ENCODE measurements at places on chromosomes 3 and 15.

DNA sequence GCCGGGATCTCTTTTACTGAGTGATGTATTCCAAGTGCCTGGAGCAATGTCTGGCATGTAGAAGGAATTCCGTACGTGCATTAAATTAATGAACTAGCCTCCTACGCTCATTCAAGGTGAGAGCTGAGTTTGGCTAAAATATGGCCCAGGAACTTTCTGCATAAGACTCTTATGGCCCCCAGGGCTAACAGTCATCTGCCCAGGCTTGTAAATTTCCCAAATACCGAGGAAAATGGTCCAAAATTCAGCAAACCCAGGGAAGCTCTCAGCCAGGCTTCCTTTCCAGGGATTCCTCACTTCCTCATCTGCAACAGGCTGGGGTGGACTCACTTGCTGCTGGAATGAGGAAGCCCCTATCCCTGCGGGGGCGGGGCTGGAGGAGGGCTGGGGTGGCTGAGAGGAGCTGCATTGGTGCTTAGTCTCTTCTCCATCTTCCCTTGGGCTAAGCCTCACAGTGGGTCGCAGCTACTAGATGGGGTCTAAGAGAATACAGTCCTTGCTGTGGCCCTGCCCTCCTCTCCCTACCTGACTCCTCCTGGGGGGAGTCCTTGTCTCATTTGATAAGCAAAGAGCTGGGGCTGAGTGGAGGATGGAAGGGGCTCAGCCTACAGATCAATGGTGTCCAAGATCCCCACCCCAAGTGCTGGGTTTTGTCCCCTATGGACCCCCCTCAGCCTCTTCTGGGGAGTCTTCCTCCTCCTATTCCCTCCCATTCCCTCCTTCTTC lies 28.5 kb upstream of the APOD start:
- DNase-seq = no peak

GRCh38 chr3:172520301-172520831 lies 2.9 kb downstream of the TNFSF10 start:
- DNase-seq = no peak

DNA sequence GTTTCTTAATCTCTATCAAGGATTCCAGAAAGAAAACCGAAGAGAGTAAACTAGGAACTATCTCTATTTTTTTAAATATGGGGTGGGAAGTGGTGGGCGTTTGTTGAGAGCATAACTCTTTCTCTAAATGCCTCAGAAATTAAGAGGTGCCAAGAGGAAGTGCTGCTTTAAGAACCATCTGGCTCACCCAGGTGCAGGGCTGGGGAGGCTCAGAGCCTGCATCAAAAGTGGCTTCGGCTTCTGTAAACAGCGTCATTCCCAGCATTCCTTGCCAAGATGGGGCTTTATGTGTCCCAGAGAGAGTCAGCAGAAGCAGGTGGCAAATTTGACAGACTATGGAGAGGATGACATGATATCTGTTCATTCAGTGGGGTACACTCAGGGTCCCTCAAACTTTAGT lies 123.3 kb upstream of the BFSP2 start:
- no peak for DNase-seq

DNA sequence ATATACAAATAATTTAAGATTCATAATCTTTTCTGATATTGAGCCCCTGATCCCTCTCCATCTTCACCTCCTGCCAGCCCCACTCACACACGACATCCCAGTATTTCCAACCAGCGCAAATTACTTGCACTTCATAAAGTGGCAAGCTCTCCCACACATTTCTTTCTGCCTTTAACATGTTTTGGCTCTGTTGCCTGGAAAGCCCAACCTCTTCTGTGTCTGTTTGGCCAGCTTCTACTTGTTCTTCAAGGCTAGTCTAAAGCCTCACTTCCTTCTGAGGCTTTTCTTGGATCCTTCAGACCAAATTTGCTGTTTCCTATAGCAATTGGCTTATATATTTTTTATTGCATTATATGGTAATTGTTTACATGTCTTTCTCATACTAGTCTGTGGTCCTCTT lies 5.1 kb upstream of the TM6SF1 start:
- no peak for DNase-seq

GRCh38 chr3:143590660-143591059 lies 257.6 kb downstream of the SLC9A9 start:
- DNase-seq = no peak

- no peak for DNase-seq
These were observed 72.7 kb downstream of the SPSB4 start for GRCh38 chr3:141123677-141124410.

DNA sequence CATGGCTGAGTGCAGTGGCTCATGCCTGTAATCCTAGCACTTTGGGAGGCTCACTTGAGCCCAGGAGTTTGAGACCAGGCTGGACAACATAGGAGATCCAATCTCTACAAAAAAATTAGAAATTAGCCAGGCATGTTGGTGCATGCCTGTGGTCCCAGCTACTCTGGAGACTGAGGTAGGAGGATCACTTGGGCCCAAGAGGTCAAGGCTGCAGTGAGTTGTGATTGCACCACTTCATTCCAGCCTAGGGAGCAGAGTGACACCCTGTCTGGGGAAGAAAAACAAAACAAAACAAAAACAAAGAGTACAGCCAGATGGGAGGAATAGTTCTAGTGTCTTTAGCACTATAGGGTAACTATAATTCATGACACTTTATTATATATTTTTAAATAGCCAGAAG lies 26.2 kb upstream of the COMMD4 start:
- DNase-seq = no peak

- no peak for DNase-seq
These were observed 29.1 kb downstream of the HDAC11 start for GRCh38 chr3:13509059-13509815.

GRCh38 chr3:84820126-84820525 lies 138.7 kb upstream of the CADM2 start:
- no peak for DNase-seq

DNA sequence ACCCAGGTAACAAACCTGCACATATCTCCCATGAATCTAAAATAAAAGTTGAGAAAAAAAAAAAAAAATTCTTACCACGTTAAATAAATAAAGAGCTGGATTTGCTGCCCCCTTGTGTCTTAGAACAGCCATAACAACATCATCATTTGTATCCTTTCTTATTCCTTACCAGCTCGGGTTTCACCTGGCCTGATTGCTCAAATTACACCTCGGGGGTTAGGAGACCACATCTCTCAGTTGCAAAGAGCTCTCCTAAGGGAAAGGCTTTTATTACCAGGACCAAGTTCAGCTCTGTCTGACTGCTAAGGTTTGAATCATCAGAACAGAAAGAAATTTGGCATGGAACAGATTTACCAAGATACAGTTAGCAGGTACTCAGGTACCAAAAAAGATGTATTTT lies 25.8 kb upstream of the RPL39L start:
- no peak for DNase-seq

DNA sequence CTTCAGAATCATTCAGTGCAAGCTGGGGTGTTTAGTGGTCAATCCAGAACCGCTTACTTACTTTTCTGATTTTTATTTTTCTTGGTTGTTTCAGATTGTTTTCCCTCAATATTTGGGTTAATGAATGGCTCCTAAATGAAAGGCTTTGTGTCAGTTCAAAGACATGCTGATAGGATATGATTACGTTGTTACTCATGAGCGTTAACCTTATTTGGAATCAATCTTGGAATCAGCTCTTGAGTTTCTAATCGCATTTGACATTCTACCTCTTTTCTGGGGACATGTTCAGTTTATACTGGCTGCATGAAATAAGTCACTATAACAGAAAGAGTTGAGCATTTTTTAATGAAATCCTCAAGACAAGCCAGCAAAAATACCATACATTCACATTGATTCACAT lies 50.2 kb downstream of the ATP11B start:
- no peak for DNase-seq

DNA sequence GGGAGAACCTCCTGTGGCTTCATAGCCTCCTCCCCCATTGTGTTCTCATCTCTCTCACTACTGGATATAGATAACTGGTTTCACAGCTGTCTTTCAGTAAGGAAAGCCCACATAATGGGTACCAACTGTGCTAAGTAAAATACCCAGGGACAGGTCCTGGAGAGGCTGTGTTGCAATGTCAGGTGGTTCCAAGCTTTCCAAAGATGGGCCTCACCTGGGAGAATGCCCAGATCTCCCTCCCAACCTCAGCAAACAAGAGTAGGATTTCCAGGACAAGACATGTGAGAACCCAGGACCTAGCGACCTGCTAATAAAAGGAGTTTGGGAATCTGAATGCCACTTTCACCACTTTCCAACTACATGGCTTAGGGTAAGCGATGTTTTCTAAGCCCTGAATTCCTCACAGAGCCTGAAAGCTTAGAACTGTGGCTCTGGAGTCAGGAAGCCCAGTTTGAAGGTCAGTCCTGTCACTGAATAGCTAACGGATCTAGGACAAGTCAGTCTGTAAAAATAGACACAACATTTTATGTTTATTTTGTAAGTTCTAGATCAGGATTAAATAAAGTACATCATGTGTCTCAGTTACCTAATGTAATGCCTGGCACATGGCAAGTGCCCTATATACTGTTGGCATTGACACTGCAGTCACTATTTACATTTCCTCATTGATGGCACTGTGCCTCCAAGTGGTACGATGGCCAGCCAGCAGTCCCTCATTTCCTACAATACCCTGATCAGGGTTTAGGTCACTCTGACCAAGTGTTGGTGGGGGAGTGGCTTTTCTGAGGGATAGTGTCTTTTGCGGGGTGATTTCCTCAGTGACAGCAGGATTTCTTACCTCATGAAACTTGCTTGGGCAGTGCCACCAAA lies 11.9 kb downstream of the CERS3 start:
- DNase-seq = no peak

DNA sequence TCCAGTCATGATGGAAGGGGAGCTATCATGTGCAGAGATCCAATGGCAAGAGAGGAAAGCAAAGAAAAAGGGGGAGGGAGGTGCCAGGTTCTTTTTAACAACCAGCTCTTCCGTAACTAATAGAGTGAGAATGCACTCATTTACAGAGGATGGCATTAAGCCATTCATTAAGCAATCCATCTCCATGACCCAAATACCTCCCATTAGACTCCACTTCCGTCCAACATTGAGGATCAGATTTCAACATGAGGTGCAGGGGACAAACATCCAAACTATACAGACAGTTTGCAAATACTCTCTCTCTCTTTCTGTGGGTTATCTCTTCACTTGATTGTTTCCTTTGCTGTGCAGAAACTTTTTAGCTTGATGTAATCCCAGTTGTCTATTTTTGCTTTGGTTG lies 21.2 kb downstream of the ZDHHC23 start:
- DNase-seq = no peak

DNA sequence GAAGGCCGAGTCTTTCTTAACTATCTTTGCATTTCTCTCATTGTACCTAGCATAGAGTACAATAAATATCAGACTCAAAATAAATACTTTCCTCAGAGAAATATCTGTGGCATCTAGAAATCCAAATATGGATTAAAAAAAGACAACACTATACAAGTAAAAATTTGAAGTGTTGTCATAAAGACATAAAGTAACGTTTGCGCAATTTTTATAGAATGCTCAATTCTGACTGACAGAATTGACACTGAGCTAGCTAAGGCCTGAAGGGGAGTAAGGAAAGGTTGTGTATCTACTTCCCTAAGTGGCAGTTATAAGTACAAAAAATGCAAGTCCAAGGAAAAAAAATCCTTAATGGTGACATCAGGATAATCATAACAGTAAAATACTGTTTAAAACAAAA lies 1.1 kb downstream of the SEC11A start:
- no peak for DNase-seq

DNA sequence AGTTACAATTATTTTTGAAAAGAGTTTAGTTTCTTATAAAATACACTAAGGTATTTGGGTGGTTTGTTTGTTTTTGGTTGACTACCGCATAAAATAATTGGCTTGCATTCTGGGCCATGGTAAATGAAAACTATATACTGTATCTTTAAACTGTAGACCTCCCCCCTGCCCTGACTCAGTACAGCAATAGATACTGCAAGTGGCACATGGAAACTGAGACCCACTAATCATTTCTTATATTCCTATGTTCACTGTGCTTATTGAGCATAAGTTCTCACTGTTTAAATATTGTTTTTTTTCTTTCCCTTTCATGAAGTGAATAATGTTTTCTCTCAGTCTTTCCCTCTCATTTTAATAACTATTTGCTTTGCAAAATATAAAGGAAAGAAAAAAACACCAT lies 45.8 kb downstream of the RASA2 start:
- DNase-seq = no peak

DNA sequence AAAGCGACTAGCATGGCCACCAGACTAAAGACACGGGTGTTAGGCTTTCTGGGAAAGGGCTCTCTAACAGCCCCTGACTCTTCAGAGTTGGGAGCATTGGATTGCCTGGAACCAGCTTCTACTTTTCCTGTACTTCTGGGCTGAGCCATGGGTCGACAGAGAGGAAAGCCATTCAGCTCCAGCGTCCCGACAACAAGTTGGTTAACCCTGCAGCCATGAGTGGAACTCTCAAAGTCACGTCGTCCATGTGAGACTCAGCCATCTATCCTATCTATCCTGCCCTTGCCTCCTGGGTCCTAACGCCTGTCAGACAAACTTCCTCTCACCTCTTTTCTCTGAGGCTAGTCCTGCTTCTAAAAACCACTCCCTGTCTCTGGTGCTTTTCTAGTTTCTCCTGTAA lies 32.6 kb upstream of the TBC1D5 start:
- DNase-seq = no peak

- DNase-seq = no peak
These were observed 71.6 kb upstream of the CSPG5 start for GRCh38 chr3:47650294-47650693.
